ENCODE measurements at places on chromosomes 2 and 18. TPM values are rescaled to one million over a fixed set of nuclear protein-coding genes. Genes with fewer than 3 reads are reported as not detected.

The C1QL2 gene
- 0.87 TPM for polyA plus RNA-seq

The REG3G gene
- not detected for polyA plus RNA-seq

The SOCS6 gene
- 4.6 TPM for polyA plus RNA-seq

The ZNF236 gene
- polyA plus RNA-seq: 6.4 TPM

The REG1B gene
- polyA plus RNA-seq: not detected

The RNF125 gene
- polyA plus RNA-seq: 10.9 TPM

All from GM23338 (cell line).